ENCODE measurements at places on chromosomes 13 and 19. TPM values are rescaled to one million over a fixed set of nuclear protein-coding genes. Genes with fewer than 3 reads are reported as not detected.

The TFDP1 gene
- total RNA-seq: 35.3 TPM

The ATP1A3 gene
- 2.8 TPM for total RNA-seq

The TTYH1 gene
- total RNA-seq: 4.1 TPM

The DHDH gene
- total RNA-seq: not detected

The KIR2DL4 gene
- not detected for total RNA-seq

The MAMSTR gene
- 0.95 TPM for total RNA-seq

The CADM4 gene
- 19.9 TPM for total RNA-seq

DNA sequence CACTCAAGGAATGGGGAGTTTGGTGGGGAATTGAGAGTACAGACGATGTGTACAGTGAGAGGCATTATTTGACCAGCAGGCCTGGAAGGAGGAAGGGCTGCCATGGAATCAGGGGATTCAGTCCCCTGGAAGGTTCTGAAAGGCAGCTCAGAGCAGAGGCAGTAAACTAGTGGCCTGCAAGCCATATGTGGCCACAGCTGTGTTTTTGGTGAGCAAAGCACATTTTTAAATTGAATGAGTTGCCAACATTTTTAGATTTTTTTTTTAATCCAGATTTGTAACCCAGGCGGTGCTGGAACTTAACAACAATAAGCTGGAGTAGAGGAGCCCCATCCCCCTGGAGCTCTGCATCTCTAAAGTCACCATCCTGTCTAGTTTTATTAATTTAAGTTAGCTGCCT is 95.3 kb upstream of the IPO5 start:
- H3K27me3 ChIP-seq: no peaks in the 10 kb centered on the region
- DNase-seq: no peak

DNA sequence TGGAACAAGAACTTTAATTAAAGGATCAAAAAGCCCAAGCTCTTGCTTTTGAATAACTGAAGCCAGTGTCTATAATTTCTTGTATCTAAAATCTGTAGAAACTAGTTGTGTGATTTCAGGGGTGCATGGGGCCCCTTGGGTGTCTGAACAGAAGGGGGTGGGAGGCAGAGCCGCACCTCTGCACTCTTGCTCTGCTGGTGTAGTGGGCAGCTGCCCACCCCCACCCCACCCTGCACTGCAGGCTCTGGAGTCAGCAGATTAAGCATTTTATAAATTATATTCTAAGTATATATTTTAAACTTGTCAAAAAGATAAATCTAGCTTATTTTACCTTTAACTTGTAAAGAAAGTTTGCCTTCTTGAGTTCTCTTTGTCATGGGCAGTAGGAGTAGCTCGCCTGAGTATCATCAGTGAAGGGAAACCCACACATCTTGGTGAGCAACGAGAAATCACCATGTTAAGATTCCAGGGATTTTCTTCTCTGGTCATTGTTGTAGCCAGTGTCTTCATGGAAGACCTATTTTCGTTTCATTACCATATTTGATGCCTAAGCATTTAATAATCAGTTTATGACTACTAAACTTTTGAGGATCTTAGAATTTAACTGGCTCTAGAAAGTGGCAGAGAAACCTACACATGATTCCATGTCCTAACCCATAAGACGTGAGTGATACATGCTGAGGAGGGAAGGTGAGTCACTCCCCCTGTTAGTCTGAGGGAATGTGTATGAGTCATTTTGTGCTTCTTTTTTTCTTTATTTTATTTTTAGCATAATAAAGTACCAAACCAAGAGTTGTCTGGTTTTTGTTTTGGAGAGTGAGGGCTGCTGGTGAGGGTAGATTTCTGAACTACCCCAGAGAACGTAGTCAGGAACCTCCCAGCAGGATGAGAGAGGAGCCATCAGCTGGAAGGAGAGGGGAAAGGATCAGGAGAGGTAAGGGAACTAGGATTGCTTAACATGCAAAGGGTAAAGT is 7.7 kb downstream of the UBE2L5 start:
- no peaks in the 10 kb centered on the region for H3K4me1 ChIP-seq
- no peak for DNase-seq
- no peaks in the 10 kb centered on the region for H3K36me3 ChIP-seq
- no peak overlapping the region for H3K4me3 ChIP-seq

- peak overlapping the region; percentile 2 for H3K4me3 ChIP-seq
- no peaks in the 10 kb centered on the region for H3K27me3 ChIP-seq
- H3K4me1 ChIP-seq: no peaks in the 10 kb centered on the region
- no peak overlapping the region for H3K27ac ChIP-seq
- no peak for DNase-seq
These were observed 5.3 kb downstream of the RASIP1 start for GRCh38 chr19:48735031-48735615.

DNA sequence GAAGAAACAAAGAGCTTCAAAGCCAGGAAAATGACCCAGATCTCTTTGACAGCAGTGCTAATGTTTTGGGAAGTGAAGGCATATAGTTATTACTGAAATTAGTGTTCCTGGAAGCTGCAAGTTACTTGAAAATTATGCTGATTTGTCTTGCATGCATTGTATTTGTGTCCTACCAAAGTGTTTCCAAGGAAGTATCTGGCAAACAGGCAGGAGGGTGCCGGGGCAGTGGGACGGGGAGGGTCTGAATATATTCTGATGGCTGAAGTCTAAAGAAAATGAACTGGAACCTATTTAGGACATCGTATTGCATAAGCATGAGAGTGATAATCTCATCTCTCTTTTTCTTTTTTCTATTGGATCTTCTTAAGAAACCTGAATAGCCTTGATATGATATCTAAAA is 9.0 kb downstream of the RNASEH2B start:
- no peaks in the 10 kb centered on the region for H3K4me1 ChIP-seq
- no peaks in the 10 kb centered on the region for H3K27me3 ChIP-seq
- H3K36me3 ChIP-seq: no peaks in the 10 kb centered on the region
- no peak for DNase-seq
- no peak overlapping the region for H3K4me3 ChIP-seq
- no peak overlapping the region for H3K27ac ChIP-seq

GRCh38 chr13:88189728-88190127 is 518.6 kb downstream of the SLITRK5 start:
- H3K27me3 ChIP-seq: no peaks in the 10 kb centered on the region
- H3K27ac ChIP-seq: no peak overlapping the region

DNA sequence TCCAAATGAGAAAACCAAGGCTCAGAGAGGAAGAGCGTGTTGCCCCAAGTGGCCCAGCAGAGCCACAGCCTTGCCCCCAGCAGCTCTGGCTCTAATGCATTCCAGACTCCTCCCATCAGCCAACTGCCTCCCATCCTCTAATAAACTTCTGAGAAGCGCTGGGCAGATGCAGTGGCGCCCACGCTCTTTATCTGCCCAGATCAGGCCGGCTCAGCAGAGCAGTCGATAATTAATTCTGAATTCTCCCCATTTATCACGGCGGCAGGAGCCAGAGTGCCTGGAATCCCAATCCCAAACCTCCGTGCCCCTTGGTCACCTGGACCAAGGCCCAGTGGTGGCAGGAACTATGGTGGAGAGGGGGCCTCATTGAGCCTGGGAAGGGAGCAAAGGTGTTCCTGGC is 13.9 kb downstream of the TINCR start:
- no peak for DNase-seq
- no peaks in the 10 kb centered on the region for H3K4me1 ChIP-seq
- no peaks in the 10 kb centered on the region for H3K36me3 ChIP-seq
- H3K27ac ChIP-seq: no peak overlapping the region
- no peak overlapping the region for H3K4me3 ChIP-seq
- H3K27me3 ChIP-seq: peaks cover 3% of the 10 kb centered on the region

- no peaks in the 10 kb centered on the region for H3K4me1 ChIP-seq
- H3K27me3 ChIP-seq: peaks cover 42% of the 10 kb centered on the region
- H3K27ac ChIP-seq: peak within 1 kb of the TSS; percentile 47
- no peaks in the 10 kb centered on the region for H3K36me3 ChIP-seq
- DNase-seq: peak; percentile 81
These were observed at the start of gene MYH14 for GRCh38 chr19:50203281-50204080. TSS of gene MYH14 (plus strand) at chr19:50203622. CDS start at chr19:50210366, 6,744 bp downstream.

DNA sequence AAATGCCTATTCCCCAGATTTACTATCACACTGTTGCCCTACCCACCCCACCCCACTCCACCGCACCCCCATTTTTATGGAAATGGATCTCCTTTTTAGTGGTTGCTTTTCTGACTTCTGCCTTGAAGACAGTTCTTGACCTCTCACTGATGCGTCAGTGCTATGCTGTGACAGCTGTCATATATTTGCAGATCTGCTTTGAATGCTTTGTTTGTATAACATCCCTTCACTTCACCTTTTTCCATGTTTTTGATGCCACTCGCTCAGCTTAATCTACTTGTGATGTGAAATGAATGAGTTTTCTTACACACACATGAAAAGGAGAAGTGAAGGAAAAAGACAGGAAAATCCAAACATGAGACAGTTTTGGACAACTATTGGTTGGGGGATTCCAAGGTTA is 731.0 kb downstream of the SLITRK6 start:
- H3K27me3 ChIP-seq: no peaks in the 10 kb centered on the region
- H3K4me3 ChIP-seq: no peak overlapping the region
- no peaks in the 10 kb centered on the region for H3K4me1 ChIP-seq
- DNase-seq: no peak

DNA sequence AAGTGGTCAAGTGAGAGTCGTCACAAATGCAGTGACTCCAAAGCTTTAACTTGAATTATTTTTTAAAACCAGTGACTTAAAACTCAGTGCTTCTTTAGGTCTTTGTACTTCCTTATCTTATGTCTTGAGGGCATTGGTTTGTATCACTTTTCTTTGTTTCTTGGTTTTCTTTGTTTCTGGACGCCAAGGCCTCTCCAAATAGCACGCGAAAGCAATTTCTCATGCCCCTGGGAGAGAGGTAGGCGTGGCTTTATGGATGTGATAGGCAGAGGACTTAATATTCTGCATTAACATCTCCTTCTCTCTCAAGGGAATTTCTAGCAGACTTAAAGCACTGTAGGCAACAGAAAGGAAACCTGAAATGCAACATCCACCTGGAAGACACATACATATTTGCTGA is 20.6 kb downstream of the UBE2L5 start:
- H3K4me3 ChIP-seq: no peak overlapping the region
- H3K27me3 ChIP-seq: no peaks in the 10 kb centered on the region
- no peak for DNase-seq
- no peak overlapping the region for H3K27ac ChIP-seq
- peaks cover 14% of the 10 kb centered on the region for H3K4me1 ChIP-seq

GRCh38 chr19:36421749-36422481 is 3.5 kb upstream of the ZFP82 start:
- H3K36me3 ChIP-seq: no peaks in the 10 kb centered on the region
- peaks cover 23% of the 10 kb centered on the region for H3K4me1 ChIP-seq
- DNase-seq: no peak

DNA sequence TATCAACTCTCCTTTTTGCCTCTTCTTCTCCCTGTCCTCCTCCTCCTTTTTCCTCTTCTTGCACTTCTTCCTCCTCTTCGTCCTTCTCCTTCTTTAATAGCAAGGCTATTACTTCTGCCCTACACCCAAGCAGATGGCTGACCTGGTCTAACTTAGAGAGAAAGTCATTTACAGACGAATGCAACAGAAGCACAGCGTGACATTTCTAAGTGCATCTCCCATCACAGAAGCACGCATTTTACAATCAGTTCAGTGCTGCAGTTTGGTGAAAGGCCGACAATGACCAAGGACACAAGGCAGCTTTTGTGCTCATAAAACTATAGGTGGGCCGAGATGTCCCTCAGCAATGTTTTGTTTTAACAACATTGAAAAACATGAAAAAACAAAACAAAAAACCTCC is 231.5 kb downstream of the FGF14 start:
- no peaks in the 10 kb centered on the region for H3K36me3 ChIP-seq
- H3K27me3 ChIP-seq: no peaks in the 10 kb centered on the region
- no peak overlapping the region for H3K4me3 ChIP-seq

DNA sequence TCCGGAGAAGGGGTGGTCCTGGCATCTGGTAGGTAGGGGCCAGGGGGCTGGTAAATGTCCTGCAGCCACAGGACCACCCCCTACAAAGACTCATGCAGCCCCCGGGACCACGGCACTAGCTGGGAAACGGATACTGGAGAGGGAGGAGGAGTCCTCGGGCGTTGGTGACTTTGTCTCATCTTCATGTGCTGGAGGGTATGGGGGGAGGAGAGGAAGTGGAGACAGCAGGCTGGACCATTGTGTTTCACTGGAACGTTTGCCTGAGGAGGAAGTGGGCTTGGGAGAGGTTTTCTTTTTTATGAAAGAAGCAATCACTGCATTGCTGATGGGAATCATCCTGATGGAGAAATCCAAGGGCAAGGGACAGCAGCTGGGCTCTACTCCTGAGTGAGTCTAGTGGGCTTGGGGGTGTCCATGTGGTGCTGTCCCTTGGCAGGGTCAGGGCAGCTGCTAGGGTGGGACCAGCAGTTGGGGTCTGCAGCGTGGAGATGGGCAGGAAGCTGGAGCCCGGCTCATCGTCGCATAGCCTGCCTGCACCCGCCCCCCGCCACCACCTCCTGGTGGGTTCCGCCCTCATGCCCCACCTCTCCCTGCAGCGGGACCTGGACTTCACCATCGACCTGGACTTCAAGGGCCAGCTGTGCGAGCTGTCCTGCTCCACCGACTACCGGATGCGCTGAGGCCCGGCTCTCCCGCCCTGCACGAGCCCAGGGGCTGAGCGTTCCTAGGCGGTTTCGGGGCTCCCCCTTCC is 1.7 kb upstream of the ADM5 start:
- no peak for DNase-seq
- H3K36me3 ChIP-seq: peaks cover 54% of the 10 kb centered on the region
- no peaks in the 10 kb centered on the region for H3K4me1 ChIP-seq
- peak overlapping the region; percentile 38 for H3K27ac ChIP-seq
- H3K27me3 ChIP-seq: peaks cover 31% of the 10 kb centered on the region
- no peak overlapping the region for H3K4me3 ChIP-seq

All from sigmoid colon (tissue), 7 donors.